Frontal cortex (tissue), 4 donors: ENCODE measurements at places on chromosomes 7 and 10. TPM values are rescaled to one million over a fixed set of nuclear protein-coding genes. Genes with fewer than 3 reads are reported as not detected.
A peak's percentile ranks its signal among the peaks of the same experiment; 100 is the strongest.

- DNase-seq: peak; percentile 81
These were observed 588 bp upstream of the PAOX start for GRCh38 chr10:133378251-133379096.

DNA sequence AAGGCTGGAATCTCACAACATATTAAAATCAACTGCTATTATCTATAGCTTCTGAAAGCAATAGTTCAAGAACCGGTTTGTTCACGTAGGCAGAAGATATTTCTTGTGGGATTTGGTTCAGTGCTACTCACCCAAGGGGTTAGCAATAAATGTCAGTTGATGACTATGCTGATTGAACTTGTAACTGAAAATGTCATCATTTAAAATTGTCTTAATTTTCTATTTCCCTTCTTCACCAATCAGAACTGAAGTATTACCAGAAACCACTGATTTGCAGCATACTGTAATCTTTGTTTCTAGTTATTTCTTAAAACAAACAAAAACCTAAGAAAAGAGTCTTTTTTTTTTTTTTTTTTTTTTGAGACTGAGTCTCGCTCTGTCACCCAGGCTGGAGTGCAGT is 46.1 kb downstream of the CPEB3 start:
- no peak for DNase-seq

DNA sequence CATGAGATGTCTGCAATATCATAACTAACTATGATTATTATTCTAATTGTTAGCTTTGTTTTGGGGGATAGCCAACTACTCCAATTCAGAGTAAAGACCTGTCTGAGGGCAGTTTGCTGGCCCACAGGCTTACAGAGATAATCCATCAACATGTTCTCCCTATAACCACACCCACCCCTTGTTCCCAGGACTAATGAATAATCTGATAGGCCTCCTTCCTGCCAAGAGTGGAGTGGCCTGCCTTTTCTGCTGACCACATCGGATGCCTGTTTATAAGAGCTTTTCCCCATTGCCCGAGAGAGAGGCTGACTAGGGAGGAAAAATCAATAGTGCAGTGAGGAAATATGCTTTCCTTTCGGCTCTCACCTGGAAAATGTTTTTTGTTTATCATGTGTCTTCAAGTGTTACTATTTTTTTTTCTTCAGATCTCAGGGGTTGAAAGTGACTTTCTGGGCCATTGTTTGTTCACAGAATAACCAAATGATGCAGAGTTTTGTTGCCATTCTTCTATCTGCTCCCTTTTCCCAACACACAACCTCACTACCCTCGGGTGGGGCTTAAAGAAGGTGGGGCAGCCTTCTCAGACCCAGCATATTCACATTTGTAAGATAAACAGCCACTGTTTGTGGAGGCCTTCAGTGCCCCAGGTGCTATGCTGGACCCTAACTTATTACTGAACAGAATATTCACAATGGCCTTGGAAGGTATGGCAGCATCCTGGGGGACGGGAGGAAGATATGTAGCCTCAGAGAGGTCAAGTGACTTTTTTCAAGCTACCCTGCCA is 38.4 kb downstream of the PLPP4 start:
- DNase-seq: no peak

Gene ITGA8
- total RNA-seq: 3.7 TPM

Gene SH3PXD2A
- total RNA-seq: 6.1 TPM
